Occipital lobe (tissue), 3 donors: ENCODE measurements at places on chromosomes 1 and 21.
A peak's percentile ranks its signal among the peaks of the same experiment; 100 is the strongest.

GRCh38 chr1:189962181-189962580 is 515.5 kb downstream of the BRINP3 start:
- DNase-seq, result no peak

DNA sequence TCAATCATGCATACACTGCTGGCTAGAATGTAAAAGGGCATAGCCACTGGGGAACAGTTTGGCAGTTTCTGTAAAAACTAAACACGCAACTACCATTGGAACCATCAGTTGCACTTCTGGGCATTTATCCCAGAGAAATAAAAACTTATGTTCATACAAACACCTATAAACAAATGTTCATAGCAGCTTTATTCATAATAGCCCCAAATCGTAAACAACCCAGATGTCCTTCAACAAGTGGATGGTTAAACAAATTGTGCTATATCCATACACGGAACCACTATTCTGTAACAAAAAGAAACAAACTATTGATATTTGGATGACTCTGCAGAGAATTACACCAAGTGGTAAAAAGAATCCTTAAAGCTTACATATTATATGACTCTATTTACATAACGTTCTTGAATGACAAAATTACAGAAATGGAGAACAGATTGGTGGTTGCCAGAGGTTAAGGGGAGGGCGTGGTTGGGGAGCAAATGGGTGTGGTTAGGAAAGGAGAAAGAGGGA is 22.8 kb downstream of the LACTBL1 start:
- DNase-seq, result no peak

- DNase-seq, result no peak
Measured at GRCh38 chr1:88401313-88401712, 282.8 kb upstream of the PKN2 start.

- peak; percentile 25 for DNase-seq
Measured at GRCh38 chr1:2543543-2544092, 12.6 kb upstream of the TNFRSF14 start.

DNA sequence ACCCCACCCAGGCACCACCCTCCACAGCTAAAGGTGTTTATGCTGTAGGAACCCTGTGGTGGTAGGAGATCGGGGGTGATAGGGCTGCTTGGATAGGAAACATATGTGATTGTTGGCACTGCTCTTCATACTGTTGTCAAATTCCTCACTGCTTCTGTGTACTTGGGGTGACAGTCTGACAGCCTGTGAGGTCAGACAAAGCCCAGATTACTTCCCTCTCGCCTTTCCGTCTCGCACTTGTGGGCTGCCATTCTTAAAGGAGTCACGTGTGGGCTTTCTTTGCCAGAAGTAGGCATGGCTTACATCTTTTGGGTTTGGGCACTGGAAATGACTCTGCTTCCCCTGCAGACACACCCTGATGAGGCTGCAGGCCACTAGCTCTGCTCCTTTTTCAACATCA is 363.8 kb downstream of the DISC1 start:
- DNase-seq, result no peak

DNA sequence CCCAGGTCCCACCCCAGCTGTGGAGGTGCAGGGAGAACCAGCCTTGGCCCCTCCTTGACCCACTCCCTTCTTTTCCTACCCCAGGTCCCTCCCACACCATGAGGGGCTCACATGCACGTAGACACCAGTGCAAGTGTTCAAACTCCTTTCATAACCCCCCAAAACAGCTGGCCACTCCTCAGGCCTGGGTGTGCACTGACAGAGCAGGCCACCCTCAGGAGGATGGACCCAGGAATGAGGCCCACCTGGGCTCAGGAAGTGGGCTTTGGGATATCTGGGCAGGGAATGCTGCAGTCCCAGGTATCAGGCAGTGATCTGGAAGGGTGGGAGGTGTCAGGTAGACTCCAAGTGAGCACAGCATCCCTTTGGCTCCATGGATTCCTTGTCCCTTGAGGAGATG is 723.8 kb downstream of the MATN1 start:
- no peak for DNase-seq

DNA sequence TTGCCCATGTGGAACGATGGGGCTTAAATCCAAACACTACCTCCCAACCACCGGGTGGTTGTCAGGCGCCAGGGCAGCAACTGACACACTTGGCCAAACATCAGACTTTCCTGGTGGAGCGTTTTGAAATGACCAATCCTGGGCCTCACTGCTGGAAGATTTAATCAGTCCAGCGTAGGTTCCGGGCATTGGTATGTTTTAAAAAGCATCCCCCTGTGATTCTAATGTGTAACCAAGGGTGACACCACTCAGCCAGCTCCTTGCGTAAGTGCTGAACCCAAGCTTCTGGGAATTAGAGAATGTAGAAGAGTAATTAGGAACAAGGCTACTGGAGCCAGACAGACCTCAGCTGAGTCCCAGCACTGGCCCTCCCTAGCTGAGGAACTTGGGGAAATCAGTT is 44.8 kb upstream of the KAZN start:
- no peak for DNase-seq

DNA sequence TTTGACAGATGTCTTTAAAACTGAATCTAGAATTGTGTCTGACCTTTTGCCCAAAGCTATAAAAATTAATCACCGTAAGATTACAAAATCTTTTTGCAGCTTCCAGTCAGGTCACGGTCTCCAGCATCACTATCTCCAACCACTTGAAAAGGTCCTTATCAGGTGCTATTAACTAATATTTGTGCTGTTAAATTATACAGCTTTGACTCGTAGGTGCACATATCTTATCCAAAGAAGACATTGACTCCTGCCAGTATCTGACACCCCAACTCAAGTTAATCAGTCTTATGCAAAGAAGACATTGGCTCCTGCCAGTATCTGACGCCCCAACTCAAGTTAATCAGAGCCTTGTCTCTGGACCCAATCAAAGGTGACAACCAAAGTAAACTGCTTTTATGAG is 19.9 kb upstream of the LYPD8 start:
- DNase-seq, result no peak

- DNase-seq, result no peak
Measured at GRCh38 chr21:42787613-42788012, 91.7 kb downstream of the WDR4 start.

GRCh38 chr1:36990928-36991327 is 43.4 kb downstream of the GRIK3 start:
- DNase-seq, result no peak

GRCh38 chr1:248815407-248816034 is 10.2 kb downstream of the SH3BP5L start:
- DNase-seq, result no peak

DNA sequence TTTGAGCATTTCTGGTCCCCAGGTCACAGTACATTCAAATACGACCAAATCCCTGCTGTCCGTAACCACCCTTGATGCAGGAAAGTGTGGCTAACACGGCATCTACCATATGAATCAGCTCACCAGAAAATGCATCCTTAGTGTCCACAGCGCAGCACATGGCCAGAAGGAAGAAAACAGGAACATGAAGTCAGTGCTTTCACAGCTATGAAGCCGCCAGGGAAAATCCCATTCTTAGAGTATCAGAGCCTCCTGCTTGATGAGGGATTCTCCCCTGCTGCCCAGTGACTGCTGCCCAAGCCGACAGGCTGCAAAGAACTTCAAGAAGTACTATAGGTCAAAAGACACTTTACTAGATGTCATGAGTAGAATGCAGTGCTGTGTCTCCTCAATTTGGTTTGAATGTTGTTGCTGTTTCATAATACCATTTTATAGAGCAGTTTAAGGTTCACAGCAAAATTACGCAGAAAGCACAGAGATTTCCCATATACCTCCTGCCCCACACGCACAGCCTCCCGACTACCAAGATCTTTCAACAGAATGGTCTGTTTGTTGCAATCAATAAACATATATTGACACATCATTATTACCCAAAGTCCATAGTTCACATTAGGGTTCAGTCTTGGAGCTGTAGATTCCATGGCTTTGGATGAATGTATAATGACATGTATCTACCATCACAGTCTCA is 14.5 kb downstream of the TIAM1 start:
- DNase-seq, result no peak
